ENCODE measurements at places on chromosomes 3 and 15. TPM values are rescaled to one million over a fixed set of nuclear protein-coding genes. Genes with fewer than 3 reads are reported as not detected.

Gene PGBD4
- total RNA-seq, result 5.6 TPM

Gene SCAANT1
- total RNA-seq, result not detected

Gene ESYT3
- total RNA-seq, result not detected

Gene C2CD4A
- total RNA-seq, result not detected

Gene BNC1
- total RNA-seq, result not detected

DNA sequence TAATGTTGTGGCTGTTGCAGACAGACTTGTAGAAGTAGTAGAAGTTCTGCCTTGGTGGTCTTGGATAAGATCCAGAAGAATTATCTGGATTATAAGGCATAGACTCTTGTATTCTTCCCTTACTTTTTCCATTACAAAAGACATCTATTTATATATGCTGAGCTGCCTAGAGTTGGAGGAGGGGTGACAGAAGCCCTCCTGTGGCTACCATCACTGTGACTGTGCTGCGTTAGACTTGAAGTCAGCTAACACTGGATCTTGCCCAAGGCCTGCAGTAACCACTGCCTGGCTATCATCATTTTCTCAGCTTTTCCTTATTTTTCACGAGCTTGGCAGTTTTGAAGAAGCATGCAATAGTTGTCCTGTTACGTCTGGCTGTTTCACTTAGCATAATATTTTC is 684.8 kb upstream of the BCHE start:
- DNase-seq, result no peak

DNA sequence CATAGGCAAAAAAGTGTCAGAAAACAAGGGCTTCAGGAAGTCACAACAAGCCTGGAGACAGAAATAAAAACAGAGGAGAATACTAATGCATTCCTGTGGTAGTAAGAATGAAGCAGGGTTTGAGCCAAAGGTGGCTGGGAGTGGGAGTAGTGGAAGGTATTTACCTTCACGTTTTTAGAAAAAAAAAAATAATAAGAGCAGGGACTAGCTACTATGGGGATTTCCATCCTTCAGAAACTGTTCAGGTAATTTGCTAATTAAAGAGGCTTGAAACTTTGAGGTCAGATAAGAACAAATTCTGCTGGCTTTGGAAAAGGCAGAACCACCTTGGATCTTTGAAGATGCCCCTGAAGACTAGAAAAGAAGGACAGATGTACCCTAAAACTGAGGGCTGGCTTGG is 18.4 kb downstream of the ILDR1 start:
- DNase-seq, result peak; percentile 59

DNA sequence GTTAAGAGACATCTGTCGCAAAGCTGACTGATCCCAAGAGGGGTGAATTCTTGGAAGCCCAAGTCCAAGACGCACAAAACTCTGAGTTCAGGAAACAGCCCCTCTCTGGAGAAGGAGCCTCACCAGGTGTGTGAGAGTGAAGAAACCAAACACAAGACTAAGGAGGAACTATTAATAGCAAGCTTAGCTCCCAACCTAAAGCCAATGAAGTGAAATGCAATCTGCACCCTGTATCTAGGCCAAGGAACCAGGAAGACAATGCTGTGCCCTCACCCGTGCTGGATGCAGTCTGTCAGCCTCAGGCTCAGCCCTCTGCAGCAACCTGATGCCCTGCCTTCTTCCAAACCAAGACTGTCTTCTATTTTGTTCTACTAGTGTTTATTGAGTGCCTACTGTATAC is 22.5 kb upstream of the THBS1 start:
- DNase-seq, result no peak

DNA sequence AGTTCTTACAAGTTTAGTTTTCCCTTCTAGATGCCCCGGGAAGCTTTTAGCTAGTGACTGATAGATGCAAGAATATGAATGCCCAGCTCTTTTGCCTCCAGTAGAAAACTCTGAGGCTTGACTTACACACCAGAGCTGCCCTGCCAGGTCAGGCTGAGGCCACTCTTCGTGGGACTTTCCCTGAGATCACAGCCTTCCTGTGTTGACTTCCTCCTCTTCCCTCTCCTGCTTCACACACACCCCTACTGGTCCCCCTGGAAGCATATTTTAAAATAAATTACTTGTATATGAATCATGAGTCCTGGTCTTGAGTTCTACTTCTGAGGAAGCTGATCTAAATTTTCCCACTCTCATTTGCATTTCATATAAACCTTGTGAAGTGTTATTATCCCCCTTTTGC is 413.7 kb downstream of the PDCD6IP start:
- DNase-seq, result no peak

DNA sequence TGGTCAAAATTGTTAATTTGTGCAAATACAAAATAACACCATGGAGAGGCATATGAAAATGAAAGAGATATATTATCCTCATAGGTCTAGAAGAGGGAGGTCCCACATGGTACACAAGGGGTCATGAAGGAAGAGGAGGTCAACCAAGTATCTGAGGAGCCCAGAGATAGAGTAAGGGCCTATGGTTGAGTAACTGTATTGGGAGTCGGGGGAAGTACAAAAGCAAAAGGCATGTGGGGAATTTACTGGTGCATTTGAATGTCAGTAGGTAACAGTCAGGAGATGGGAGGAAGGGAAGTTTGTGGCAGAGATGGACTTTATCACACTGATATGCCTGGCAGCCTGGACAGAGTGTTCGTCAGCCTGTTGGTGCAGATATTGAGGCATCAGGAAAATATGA is 1113.7 kb downstream of the OTOL1 start:
- DNase-seq, result no peak

DNA sequence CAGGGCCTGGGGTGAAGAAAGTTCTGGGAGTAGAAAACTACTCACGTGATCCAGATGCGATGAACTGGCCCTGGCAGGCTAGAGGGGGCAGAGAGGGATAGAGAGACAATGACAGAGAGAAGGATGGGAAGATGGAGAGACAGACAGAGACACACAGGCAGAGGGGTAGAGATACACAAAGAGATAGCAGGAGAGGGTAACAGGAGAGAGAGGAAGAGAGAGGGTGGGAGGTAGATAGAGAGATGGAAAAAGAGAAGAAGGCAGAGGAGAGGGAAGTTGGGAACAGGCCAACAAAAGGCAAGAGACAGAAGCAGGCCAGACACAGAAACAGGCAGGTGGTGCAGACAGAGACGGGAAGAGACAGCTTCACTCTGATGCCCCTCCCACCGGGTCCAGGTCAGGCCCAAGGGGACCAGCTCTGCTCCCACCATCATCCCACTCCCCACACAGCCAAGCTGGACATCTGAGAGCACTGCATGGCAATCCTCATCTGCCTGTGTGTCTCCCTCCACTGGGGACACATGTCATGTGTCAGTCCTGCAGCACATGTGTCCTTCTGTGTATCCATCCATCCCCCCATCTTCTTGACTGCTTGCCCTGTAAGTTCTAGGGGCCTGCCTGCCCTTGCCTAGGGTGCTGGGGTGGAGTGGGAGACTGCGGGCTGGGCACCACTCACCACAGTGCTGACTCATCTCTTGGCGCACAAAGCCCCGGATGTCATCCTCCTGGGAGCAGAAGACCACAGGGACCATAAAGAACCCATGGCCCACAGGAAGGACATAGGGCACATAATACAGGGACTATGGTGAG is 2.2 kb upstream of the UCN2 start:
- DNase-seq, result no peak

DNA sequence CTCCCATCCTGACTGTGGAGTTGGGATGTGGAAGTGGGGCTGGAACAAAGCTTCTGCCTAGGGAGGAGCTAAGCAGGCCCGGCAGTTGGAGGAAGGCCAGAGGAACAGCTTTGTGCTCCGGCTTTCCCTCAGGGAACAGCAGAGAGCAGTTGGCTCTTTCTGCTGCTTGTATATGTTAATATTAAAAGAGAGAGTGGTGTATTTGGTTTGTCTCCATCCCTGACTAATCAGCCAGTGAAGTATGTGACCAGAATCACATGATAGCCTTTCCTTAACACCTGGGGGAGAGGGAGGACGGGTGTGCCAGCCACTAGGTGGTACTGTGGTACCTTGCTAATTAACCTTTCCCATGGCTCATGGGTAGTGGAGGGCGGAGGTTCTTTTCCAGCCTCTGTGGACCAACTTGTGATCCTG is 10.0 kb downstream of the EIF2B5 start:
- DNase-seq, result peak; percentile 61

DNA sequence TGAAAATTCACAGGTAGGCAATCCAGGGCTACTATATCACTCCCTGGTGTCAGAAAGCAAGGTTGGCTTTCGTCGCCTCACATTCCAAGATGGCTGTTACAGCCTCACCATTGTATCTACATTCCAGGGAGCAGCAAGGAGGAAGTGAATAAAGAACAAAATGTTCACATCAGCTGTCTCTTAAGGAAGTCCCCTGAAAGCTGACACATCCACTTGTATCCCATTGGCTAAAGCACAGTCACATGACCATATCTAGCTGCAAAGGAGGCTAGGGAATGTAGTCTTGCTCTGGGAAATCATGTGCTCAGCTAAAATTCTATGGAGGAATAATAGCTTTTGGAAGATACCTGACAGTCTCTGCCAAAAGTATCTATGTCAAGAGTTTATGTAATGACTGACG is 12.8 kb upstream of the GATA2 start:
- DNase-seq, result no peak

- no peak for DNase-seq
Measured at GRCh38 chr15:98134905-98135304, 174.4 kb downstream of the ARRDC4 start.

- peak; percentile 51 for DNase-seq
Measured at GRCh38 chr3:71725271-71725991, at the start of gene EIF4E3. Gene EIF4E3, minus strand, starts transcription at chr3:71725402. Its CDS starts 35 bp downstream, at chr3:71725367.

GRCh38 chr15:82536409-82537350 is 3.6 kb downstream of the RPS17 start:
- no peak for DNase-seq

GRCh38 chr15:38226608-38227266 is 25.9 kb upstream of the SPRED1 start:
- no peak for DNase-seq

GRCh38 chr15:70267879-70268278 is 170.2 kb upstream of the TLE3 start:
- no peak for DNase-seq

DNA sequence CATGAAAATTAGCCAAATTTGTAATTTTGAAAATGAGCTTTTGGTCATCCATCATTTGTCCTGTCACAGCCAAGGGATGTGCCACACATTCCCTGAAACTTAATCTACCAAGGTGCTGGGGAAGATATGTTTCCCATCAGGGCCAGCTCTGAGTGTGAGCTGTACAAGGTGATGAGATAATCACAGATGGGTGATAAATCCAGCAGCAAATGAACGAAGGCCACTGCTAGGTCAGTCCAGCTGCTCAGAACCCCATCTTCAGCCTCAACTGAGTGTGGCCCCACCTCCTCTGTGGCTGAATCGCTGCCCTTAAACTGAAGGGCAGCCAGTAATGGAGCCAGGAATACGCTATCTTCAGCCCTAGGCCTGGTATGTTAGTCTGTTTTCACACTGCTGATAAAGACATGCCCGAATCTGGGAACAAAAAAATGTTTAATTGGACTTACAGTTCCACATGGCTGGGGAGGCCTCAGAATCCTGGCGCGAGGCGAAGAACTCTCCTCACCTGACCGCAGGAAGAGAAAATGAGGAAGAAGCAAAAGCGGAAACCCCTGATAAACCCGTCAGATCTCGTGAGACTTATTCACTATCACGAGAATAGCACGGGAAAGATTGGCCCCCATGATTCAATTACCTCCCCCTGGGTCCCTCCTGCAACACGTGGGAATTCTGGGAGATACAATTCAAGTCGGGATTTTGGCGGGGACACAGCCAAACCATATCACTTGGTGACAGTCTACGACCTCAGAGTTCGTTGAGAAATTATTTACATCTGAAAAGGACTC is 553.0 kb downstream of the NTRK3 start:
- DNase-seq, result no peak

GRCh38 chr15:100457201-100457600 is 71.5 kb downstream of the CERS3 start:
- no peak for DNase-seq

GRCh38 chr3:140180603-140181002 is 245.6 kb downstream of the CLSTN2 start:
- no peak for DNase-seq

DNA sequence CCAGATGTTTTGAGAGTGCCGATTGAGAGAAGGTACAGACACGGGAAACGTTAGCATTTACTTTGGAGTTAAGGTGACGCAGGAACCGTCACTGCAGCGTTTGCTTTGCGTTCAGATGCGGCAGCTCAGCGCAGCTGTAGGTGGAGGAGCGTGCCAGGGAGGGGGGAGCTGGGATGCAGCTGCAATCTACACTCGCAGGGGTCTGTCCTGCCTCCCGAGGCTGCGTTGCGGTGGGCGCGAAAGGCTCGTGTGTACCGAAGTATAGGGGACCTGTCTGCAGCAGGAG is 425 bp upstream of the FYTTD1 start:
- DNase-seq, result no peak

DNA sequence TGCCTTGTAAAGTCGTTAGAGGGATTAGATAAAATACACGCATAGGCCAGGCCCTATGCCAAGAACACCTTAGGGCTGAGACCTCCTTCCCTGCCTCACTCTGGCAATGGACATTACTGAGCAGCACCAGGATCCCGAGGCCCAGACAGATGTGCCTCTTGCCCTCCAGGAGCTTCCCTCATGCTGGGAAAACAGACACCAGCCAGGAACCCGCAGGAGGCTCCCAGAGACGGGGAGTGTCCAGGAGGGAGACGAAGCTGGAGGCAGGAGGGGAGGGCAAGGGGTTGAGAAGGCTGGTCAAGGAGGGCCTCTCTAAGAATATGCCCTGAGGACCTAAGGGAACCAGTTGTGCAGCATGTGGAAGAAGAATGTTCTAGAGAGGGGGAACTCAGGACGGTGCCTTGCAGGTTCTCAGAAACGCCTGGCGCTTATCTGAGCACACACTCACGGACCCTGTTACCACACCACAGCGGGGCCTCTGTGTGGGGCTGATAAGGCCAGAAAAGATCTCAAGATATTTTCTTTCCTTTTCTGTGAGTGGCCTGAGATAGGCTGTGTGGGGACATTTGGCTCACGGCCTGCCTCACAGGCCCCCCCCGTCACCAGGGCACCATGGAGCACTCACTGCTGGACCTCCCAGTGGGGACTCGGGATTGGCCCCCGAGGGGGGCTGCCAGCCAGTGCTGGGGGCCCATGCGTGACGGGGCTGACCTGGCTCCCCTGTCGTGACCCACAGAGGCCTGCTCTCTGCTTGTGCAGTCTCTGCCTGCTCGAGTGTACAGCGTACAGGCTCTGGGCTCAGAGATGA is 22.0 kb upstream of the CYP11A1 start:
- DNase-seq, result no peak

- DNase-seq, result no peak
Measured at GRCh38 chr3:141523615-141524375, 37.0 kb downstream of the RASA2 start.

- DNase-seq, result no peak
Measured at GRCh38 chr3:170903123-170903522, 5.3 kb downstream of the EIF5A2 start.

Measured in B cell (primary cell).